ENCODE measurements at places on chromosomes 1 and 21.

- DNase-seq, result no peak
These were observed 514.5 kb downstream of the NPHP4 start for GRCh38 chr1:5477716-5478115.

DNA sequence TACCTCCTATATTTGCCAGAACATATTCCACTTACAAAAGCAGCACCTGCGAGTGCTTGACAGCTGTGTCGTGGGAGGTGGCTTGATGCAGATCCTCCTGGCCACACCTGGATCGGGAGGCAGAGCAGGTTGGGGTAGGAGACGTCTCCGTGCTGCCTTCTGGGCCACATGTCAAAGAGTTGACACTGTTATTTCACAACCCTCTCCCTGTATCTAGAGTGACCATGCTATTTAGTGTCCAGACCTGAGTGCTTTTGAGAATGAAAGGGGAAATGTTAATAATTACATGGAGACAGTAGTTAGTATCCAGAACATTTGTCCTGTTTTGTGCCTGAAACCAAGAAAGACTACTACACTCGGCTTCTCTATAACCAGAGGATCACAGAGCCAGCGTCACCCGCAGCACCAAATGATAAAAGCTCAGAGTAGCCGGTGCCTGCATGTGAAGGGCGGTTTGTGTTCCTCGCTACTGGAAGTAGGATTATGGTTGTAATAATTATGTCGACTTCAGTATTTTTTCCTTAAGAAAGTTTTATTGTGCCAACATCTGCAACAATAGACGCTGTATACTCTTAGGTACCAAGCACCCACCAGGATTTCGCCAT lies 77.1 kb downstream of the GALNT2 start:
- DNase-seq, result no peak

DNA sequence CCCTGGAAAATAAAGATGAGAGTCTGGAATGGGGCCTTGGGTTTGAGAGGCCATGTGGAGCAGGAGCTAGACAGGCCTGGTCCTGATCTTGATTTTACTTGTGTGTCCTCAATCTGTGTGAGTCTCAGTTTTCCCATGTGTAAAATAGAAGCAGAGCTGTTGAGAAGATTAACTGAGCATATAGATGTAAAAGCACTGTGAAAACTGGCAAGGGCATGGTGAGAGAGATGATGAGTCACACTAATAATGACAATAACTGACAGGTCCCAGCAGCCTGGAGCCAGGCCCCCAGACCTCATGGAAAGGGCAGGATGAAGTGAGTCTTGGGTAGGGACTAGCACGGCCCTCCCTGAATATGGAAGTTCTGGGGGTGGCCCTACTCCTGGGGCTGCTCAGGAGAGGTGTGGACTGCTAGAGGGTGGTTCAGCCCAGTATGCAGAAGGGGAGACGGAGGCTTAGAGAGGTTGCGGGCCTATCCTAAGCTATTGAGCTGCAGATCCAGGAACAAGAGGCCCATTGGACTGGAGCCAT lies 2.8 kb upstream of the AHDC1 start:
- DNase-seq, result no peak

DNA sequence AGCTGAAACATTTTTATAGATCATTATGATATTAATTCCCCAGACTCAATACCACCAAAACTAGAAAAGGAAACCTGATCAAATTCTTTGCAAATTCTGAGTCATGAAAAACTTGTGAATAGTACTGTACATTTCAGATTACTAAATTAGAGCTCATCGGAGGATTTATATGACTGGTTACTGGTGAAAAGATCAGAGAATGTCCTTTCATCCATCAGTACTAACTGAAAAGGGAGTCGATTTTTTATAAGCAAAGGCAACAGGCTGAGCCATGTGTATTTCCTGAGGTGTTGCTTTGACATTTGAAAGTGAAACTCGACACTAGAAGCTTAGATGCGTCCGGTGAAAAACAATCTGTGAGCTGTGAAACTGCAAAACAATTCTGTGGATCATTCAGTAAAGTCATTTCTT lies 155.7 kb downstream of the TNFSF18 start:
- DNase-seq, result no peak

DNA sequence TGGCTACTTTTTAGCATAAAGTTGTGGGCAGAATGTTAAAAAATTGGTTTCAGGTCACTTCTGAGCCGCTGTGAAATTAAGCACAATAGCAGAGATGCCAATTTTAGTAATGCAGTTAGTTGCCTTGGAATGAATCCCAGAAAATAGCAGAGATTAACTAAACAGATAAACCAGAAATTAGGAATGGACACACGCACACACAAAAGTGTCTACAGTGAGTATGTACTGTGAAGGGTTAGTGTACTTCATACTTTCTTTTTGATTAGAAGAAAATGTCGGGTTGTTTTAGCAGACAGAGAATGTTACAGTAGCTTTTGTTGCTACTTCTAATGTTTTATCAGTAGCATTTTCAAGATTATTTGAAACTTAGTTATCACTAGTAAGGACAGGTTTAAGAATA lies 106.7 kb downstream of the LEPR start:
- no peak for DNase-seq

GRCh38 chr1:45097079-45097478 lies 85.0 kb downstream of the UROD start:
- DNase-seq, result no peak

DNA sequence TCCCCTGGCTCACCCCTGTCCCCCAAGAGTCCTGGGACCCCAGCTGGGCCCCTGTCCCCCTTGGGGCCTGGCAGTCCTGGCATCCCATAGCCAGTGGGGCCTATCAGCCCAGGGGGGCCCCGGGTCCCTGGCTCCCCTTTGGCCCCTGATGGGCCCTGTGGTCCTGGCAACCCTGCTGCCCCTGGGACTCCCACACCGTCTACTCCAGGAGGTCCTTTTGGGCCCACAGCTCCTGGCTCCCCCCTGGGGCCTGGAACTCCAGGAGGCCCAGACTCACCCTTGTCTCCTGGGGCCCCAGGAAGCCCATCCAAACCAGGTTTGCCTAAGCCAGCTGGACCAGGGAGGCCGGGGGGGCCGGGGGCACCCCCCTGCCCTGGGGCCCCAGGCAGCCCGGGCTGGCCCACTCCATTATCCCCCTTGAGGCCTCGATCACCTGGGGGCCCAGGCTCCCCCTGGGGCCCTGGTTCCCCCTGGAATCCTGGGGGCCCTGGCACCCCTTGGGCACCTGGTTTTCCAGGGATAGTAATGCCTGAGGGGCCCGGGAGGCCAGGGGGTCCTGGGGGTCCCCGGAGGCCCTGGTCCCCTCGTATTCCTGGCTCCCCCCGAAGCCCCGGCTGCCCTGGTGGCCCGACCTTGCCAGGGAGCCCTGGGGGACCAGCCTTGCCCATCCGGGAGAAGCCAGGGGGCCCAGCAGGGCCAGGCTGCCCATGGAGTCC lies 10.1 kb downstream of the ADPRS start:
- DNase-seq, result no peak

DNA sequence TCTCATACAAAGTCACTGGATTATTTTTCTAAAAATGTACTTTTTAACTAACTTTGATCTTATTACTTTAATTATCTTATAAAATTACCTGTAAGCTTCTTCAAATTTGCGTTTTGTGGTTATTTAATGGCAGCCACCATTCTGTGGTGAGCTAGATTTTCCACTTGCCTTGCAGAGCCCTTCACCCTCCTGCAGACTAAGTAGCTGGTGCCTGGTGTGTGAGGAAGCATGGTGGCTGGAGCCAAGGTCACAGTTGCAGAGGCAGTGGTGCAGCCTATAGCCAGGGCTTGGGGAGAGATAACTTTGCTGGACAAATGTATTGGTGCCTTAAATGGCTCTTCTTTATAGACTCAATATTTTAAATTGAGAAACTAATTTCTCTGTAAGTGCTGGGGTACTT lies 11.2 kb upstream of the CD84 start:
- DNase-seq, result no peak

DNA sequence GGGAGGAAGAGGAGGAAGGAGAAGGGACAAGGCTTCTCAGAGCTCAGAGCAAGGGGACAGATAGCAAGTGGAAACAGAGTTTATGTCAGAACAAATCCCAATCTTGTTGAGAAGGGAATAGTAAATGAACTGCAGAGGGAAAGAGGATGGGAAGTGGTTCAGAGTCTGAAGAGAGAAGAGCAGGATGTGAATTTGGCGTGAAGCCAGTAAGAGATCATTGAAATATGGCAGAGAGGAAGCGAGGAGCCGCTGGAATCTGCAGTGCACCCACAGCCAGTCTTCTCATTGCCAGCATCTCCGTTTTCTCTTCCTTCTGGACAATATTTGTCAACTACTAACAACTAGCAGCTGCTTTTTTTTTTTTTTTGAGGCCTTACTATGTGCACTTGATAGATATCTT lies 19.1 kb downstream of the OLFML3 start:
- DNase-seq, result no peak

- DNase-seq, result no peak
These were observed 49.9 kb downstream of the TOMM20 start for GRCh38 chr1:235078480-235079381.

- no peak for DNase-seq
These were observed 127.7 kb upstream of the HOOK1 start for GRCh38 chr1:59687081-59687480.

GRCh38 chr1:83512373-83513193 lies 486.3 kb downstream of the TTLL7 start:
- no peak for DNase-seq

DNA sequence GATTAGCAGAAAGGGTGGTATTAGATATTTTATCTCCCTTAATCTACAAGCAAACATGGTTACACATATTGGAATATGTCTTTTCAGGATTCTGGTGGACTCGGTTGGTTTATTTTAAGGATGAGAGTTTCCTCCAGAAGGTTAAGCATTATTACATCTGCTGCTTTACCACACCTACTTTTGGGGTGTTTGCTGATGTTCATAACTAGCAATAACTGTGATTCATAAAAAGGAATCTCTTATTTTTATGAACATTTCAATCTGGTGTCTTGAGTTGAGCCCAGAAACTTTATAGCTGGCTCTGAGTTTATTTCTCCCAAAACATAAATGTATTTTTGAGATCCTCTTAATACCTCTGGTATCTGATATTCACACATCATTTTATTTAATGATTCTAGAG lies 82.7 kb downstream of the LRRC8D start:
- no peak for DNase-seq

DNA sequence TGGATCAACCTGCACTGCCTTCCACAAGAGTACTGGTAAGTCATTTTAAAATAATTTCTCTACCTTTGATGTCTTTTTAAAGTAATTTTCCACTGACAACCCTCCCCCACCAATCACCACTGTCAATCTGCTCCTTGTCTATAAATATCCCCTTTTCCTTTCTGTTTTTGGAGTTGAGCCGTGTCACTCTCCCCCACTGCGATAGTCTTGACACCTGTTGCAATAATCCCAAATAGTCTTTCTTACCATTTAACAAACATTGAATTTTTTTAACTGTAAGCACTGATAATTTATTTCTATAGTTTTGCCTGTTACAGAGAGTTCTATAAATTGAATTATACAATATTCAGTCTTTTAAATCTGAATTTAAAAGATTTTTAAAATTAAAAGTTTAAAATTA lies 420.9 kb downstream of the COL11A1 start:
- DNase-seq, result no peak

DNA sequence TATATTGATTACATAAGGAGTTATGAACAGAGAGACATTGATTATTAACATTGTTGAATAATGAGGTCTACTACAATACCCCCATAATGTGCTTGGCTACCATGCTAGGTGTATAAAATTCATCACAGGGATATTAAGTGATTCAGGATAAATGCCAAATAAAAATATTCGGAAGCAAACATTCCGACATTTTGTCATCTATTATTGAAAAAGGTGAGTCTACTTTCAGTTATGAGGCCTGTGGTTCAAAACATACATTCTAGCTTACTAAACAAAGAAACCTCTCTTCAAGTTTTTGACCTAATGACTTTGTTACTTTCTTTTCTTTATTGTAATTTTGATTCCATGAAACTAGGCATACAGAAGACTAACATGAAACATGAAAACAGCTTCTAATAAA lies 190.3 kb upstream of the GREM2 start:
- DNase-seq, result no peak

DNA sequence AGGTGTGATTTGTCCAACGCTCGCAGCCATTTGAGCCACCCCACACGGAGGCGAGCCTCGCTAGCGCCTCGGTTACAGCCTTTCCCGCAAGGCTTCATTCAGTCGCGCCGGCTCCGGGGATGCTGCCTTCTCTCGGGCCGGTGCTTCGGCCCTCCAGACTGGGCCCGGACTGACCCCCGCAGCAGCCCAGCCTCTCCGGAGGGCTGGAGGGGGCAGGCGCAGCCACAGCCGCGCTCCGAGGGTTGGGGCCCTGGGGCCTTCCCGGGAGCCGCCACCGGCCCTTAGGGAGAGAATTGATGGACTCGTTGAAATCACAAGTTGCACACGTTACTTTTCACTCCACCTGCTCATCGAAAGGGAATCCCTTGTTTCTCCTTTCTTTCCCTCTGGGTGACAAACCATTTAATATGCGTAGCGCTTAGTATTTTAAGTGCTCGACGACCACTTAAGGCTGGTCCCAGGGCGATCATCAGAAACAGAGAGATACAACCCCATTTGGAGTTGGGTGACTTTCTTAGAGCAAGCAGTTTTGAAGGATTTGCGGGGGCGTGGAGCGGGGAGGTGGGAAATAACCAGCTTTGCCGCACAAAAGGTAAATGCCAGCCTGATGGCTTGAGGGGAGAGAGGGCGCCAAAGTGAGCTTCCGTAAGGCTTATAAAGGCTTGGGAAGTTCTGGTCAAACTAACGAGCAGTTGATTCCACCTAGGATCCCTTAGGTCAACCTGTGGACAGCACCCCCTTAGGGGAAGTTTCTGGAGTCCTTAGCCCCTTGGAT lies 24.6 kb upstream of the ENAH start:
- DNase-seq, result no peak

DNA sequence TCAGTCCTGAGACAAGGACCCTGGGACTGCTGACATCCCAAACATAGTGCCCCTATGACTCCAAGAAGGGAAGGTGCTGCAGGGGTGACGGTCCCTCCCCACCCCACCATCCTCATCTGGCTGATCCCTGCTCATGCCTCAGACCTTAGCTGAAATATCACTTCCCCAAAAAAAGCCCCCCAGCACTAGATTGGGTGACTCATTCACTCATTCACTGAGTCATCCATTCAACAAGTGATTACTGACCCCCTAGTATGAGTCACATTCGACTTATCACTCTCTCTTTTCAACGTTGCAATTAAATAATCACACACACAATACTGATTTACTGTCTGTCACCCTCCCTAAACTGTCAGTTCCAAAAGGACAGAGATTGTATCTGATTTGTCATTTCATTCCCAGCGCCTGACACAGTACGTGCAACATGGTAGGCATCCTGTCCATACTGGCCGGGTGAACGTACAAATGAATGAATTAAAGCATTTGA lies 48.6 kb downstream of the HIVEP3 start:
- DNase-seq, result no peak

DNA sequence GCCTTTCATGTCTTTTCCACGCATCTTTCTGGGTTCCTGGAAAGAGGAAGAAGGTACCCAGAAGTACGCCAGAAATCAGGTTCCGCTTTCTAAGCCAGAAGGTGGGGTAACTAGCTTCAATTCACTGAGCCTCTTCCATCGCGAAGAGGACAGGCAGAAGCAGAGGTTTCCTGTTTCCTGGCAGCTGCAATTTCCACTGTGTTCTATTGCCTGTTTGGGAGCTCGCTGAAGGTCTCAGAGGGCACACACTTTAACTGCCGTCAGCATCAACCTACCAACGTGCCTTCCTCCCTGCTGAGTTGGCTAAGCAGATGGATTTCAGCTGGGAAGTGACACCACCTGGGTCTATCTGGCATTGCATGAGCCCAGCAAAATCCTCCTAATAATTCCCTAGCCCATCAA lies 10.0 kb downstream of the NCF2 start:
- DNase-seq, result no peak

GRCh38 chr1:159826441-159827101 lies at the start of gene SLAMF8:
Gene SLAMF8 (plus strand): TSS chr1:159826873. CDS start chr1:159826899, 26 bp downstream.
- no peak for DNase-seq

Data from NT2/D1 (cell line).